ENCODE measurements at places on chromosomes 1 and 21.
A peak's percentile ranks its signal among the peaks of the same experiment; 100 is the strongest.

- DNase-seq = no peak
Observed at GRCh38 chr1:226551299-226551698, 2.7 kb downstream of the STUM start.

DNA sequence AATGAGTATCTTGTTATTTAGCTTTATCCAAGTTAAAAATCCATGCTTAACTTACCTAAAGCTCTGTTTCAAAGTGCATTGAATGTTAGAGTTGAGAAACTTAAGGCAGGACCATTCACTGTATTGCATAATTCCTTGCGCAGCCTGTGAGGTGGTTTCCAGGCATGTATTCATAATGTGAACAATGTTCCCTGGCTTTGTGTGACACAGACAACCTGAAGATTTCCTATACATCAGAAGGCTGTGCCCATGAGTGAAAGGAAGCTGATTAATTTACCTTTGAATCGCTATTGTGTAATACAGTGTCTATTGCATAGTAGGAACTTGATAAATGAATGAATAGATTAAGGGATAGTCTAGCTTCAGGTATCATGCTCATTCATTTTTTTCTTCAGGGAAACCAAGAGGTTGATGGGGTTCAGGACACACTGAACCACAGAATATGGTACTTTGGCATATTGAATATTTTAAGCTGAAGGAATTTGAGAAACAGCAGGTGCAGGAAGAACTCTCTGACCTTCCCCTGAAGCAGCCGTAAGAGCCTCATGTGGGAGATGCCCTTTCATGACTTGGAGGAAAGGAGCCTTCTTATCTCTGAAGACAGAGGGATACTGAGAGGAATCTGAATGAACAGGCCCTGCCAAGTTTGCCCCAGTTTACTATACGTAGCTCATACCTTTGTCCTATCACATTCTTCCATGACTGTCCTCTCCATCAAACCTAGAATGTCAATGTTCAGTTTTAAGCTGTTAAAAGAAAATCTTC lies 88.6 kb upstream of the GNG12 start:
- DNase-seq = no peak

DNA sequence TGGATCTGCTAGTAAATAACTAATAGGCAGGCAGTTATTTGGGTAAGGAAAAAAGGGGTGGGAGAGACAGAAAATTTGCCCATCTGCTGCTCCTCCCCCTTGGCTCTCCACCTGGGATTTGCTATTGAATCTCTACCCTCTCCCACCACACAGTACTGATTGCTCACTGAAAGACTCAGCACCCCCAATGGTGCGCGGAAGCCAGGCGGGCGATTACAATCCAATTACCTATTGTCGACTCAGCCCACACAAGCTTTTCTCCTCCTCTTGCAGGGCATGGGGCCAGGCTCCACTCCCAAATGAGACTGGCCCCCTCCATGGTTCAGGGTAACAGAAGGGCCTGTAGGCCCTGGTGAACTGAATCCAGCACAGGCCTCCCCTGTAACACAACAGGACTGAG lies 2.7 kb upstream of the HMGN2 start:
- DNase-seq = no peak

- no peak for DNase-seq
Observed at GRCh38 chr1:220769205-220769604, 17.5 kb upstream of the MTARC1 start.

DNA sequence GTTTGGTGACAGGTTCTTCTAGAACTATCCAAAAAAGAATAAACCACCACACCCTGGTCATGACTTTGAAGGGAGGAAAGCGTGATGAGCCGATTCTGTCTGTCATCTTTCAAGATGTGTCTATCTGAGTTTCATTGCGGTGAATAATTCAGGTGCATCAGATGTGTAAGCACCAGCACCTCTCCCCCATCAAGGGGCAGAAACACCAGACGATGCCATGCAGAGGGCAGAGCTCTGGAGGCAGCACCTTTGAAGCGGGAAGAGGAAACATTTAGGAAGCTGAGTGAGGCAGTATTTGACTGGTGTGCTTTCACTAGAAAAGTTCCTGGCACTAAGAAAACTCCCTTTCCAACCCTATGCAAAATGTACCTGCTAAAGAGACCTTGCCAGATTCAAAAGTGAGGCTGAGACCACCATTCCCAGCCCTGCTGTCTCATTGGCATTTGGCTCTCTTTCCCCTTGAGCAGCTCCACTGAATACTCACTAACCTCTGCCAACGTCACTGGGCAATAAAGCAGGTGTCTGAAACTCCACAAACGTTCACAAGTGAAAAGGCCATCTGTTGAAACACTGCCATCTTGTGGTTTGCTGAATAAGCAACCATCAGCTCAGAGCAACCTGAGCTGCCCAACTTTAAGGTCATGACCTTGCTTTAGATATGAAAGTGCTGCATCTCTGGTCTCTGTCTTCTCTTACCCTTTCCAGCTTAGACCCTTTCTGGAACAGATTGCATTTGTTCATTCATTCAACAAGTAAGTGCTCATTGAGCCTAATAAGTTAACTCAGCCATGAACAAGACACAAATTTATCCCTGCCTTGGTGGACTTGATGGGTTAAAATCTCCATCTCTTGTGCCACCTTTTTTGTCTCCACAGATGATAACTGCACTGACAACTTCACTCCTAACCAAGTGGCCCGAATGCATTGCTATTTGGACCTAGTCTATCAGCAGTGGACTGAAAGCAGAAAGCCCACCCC lies 228.6 kb downstream of the PAPPA2 start:
- DNase-seq = peak; percentile 56
